ENCODE measurements at places on chromosomes 6 and 20. TPM values are rescaled to one million over a fixed set of nuclear protein-coding genes. Genes with fewer than 3 reads are reported as not detected.

Gene ADGRF4
- not detected for total RNA-seq

Gene SLC32A1
- not detected for total RNA-seq

Gene RNF39
- total RNA-seq = not detected

Gene DYNLT1
- 84.0 TPM for total RNA-seq

Gene SYNGAP1
- 40.7 TPM for total RNA-seq

Gene MOCS1
- total RNA-seq = 0.27 TPM

Gene RIPPLY2
- not detected for total RNA-seq

Gene MMP24
- total RNA-seq = not detected

Gene PRRC2A
- total RNA-seq = 240 TPM

Gene GJA10
- total RNA-seq = not detected

Gene MMP24OS
- total RNA-seq = 29.4 TPM

Gene LGSN
- not detected for total RNA-seq

Gene OCSTAMP
- not detected for total RNA-seq

Gene ASXL1
- total RNA-seq = 92.7 TPM

Gene DOK5
- 0.27 TPM for total RNA-seq

Gene SLC16A10
- total RNA-seq = 1.3 TPM

Gene PRR18
- not detected for total RNA-seq

Gene TREML2
- 26.8 TPM for total RNA-seq

Gene C6orf58
- total RNA-seq = not detected

Gene CTNNBL1
- 74.4 TPM for total RNA-seq

Gene TUBB1
- total RNA-seq = not detected

Gene HSPA1B
- total RNA-seq = 85.5 TPM

Gene PROKR2
- not detected for total RNA-seq

Gene REPS1
- 61.7 TPM for total RNA-seq

Gene ESF1
- total RNA-seq = 15.8 TPM

Gene PPP1R16B
- total RNA-seq = 55.0 TPM

Gene CRISP2
- not detected for total RNA-seq

Gene DHX16
- total RNA-seq = 47.6 TPM

Gene ZC3H12D
- 9.7 TPM for total RNA-seq

Gene PREX1
- total RNA-seq = 51.1 TPM

Gene RFX6
- total RNA-seq = not detected

Gene ALDH5A1
- total RNA-seq = 5.9 TPM

Gene ZC2HC1B
- not detected for total RNA-seq

Gene HLA-G
- total RNA-seq = 1.8 TPM

Gene NMBR
- not detected for total RNA-seq

Gene PPP1R14C
- total RNA-seq = not detected

Gene PRKN
- total RNA-seq = 0.14 TPM

Gene CNR1
- not detected for total RNA-seq

Gene EYS
- total RNA-seq = not detected

Gene NECAB3
- total RNA-seq = 34.1 TPM

Gene CAGE1
- not detected for total RNA-seq

Gene TRPC4AP
- total RNA-seq = 50.6 TPM

Gene TMEM63B
- total RNA-seq = 11.1 TPM

Gene DEFB132
- not detected for total RNA-seq

Gene POPDC3
- total RNA-seq = not detected

Gene TRDN
- total RNA-seq = not detected

Gene KLC4
- total RNA-seq = 11.4 TPM

Data from T-helper 2 cell treated with Interferon-gamma antibody and Interleukin-4, amounts not matched to agents 100 ng/mL and 5 ng/mL, for 36 hours (primary cell).